ENCODE measurements at places on chromosomes 3 and 15. TPM values are rescaled to one million over a fixed set of nuclear protein-coding genes. Genes with fewer than 3 reads are reported as not detected.

Gene TCF12
- 154 TPM for total RNA-seq

Gene FSD2
- total RNA-seq = not detected

Gene OR5K2
- not detected for total RNA-seq

Gene LIPH
- total RNA-seq = 0.40 TPM

Gene ARGFX
- total RNA-seq = not detected

Gene CD200
- total RNA-seq = 1.8 TPM

Gene CLEC3B
- total RNA-seq = 47.1 TPM

Gene JAGN1
- total RNA-seq = 20.3 TPM

Gene CYP1A2
- not detected for total RNA-seq

Gene SOX14
- total RNA-seq = not detected

Gene PIERCE2
- 2.7 TPM for total RNA-seq
